ENCODE measurements at places on chromosomes 16 and 17.

DNA sequence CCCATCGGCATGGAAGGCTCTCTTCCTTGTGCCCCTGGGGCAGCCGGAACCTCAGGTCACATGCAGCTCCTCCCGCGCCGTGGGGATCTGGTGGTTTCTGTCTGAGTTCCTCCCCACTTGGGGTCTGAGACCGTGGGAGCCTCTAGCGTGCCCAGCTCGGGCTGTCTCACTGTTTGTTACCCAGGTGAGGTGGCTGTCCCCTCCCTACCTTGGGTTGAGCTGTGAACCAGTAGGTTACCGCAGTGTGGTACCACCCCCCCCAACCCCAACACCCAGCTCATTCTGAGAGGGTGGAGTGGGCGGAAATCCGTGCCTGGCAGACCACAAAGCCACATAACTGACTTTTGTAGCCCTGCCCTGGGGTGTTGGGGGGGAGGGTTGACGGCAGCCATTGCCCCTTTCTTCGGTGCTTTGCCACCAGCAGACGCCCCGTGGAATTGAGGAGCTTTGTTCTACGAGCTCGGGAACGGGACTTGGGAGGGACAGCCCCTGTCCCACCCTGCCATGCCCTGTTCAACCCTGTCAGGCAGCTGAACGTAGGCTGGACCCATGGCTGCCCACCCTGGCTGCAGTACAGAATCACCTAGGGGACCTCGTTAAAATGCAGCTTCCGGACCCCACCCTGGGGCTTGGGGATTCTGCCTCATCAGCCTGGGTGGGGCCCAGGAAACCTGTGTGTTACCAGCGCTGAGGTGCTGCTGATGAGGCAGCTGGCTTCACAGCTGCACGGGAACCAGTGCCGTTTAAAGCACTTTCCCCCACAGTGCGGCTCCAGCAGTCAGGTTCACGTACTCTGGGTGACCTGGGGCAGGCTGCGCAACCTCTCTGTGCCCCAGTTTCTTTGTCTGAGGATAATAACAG lies 18.5 kb downstream of the RAP1GAP2 start:
- peak; percentile 94 for DNase-seq

DNA sequence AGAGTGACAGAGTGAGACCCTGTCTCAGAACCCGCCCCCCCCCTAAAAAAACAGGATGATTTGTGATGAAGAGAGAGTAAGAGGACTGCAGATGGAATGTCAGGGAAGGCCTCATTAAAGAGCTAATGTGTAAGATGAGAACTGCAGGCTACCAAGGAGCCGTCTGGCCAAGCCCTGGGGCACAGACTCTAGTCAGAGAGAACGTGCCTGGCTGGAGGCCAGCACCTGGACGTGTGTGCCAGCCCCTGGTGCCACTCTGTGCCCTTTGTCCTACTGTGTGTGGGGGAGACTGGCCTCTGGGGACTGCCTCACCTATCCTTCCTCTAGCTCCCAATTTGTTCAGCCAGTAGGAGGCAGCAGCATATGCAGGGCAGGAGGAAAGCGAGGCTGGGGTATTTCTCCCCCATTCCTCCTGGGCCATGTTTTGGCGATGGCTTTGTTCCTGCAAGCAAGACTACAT lies 37.1 kb downstream of the KNOP1 start:
- no peak for DNase-seq

DNA sequence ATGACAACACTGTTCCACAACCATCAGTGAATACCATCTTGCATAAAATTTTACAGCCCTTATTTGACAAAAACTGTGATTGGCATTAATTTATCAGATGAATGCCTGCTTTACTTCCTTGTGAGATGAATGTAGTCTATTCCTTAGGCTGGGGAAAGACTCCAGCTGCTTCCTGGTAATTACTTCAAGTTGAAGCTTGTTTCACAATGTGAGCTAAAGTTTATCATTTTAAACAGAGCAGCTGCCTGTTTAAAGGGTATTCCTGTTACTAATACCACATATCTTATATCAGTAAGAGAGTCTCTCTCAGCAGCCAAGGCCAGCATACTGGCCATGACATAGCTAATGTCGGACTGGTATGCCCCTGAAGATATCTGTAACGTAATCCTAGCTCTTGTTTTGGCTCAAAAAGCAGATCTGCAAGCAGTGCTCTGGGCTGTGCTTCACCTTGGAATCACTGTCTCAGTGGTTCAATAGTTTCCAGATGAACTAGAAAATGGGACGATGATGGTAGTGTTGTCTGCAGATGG lies 13.2 kb upstream of the ARL2BP start:
- DNase-seq: no peak

DNA sequence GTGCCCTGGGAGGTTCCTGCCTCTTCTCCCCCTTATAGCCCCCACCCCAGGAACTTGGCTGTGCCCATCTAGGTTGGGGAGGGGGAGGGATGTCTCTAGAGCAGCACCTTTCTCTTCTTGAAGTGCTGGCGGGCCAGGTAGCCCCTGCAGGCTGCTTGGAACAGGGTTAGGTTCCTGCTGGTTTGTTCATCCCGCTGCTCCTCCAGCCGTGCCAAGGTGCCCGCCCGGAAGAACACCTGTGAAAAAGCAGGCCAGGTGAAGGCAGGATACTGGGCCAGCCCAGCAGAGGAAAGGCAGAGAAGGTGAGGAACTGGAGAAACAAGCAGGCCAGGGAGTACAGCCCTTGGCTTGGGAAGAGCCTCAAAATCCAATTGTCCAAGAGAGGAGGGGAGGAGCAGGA lies 56.6 kb downstream of the PIPOX start:
- no peak for DNase-seq

- no peak for DNase-seq
These were observed 3.0 kb upstream of the RMI2 start for GRCh38 chr16:11342021-11342855.

DNA sequence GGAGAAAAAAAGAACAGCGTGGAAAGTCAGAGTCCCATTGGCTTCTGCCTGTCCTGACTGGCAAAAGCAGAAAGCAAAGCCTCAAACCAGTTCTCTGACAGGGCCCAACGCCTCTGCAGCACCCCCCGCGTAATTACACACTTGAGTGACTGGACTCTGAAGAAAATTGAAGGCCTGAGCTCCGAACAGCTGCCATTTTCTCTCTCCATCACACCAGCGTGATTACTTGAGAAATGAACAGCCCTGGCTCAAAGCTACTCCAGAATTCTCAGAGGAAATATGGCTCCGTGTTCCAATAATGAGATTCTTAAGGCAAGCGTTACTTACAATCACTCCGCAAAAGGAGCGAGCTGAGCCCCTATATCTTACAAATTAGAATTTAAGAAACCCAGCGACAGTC lies 142.7 kb upstream of the C17orf78 start:
- DNase-seq: no peak

- no peak for DNase-seq
These were observed 2.2 kb downstream of the LMF1 start for GRCh38 chr16:968620-969019.

DNA sequence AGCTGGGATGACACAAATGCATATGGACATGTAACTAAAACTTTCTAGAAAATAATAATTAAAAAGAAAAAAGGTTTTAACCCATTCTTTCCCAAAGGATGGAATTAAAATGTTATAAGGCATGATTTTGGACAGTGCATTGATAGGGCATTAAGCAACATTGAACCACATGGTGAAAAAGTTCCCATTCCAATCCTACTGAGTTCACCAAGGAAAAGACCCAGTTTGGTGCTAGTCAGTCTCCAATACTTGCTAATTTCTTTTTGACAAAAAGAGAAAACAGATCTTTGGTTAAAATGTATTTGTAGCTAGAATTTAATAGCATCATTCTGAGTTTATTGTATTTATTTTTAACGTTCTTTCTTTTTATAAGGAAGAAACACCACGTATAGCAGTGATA lies 28.1 kb downstream of the EMP2 start:
- DNase-seq: no peak

GRCh38 chr16:27407133-27407532 lies 5.2 kb downstream of the IL21R start:
- DNase-seq: no peak

GRCh38 chr16:73412416-73412815 lies 364.5 kb upstream of the ZFHX3 start:
- DNase-seq: no peak

DNA sequence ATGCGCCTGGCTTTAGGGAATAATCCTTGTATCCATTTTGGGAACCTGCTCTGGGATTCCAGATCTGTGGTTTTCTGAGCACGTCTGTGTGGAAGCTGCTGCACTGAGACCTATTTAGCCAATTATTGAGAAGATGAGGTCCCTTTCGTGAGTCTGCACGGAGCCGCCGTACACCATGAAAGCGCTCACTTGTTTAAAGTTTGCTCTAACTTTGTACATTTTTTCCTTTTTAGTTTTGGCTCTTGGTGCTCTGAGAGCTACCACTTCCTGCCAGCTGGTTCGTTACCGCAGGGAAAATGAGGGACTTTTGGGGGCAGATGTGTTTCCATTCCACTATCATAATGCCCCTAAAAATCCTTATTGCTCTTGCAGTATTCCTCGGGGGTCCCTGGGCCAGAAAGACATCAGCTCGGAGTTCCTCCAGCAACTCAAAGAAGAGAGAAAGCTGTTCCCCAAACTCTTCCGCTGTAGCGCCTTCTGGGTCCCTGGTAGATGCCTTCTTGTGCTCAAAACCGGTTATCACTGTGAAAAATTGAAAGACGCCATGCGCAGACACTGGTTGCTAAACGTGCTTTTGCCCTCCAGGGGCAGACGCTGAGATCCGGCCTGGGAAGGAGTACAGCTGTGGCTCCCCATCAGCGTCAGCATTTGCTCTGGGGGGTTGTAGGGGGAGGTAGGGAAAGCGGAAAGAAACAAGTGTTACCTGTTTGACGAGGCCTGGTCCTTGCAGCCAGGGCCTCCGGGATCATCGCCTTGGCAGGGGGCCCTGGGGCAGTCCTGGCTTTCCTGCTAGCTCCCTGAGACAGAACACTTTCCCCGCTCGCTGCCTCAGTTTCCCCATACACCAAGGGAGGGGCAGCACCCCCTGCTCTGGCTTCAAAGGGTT lies 238.1 kb downstream of the MRTFB start:
- DNase-seq: no peak

GRCh38 chr16:1461146-1461545 lies 13.7 kb downstream of the CLCN7 start:
- no peak for DNase-seq

DNA sequence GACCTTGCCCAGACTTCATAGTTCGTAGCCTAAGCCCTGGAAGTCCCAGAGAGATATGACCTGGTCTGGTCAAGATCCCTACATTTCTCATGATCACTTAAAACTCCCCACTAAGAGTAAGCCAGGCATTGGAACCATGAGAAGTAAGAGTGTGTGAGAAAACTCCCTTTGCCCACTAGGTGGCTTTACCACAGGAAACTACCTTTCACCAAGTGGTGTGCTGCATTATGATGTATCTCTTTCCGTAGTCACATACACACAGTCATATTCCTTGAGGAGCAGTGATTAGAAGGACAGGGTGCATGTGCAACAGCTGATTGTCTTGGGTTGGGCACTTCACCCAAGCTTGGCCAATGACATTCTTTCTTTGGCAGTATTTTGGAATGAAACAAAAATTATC lies 639.3 kb downstream of the KCNJ2 start:
- no peak for DNase-seq

DNA sequence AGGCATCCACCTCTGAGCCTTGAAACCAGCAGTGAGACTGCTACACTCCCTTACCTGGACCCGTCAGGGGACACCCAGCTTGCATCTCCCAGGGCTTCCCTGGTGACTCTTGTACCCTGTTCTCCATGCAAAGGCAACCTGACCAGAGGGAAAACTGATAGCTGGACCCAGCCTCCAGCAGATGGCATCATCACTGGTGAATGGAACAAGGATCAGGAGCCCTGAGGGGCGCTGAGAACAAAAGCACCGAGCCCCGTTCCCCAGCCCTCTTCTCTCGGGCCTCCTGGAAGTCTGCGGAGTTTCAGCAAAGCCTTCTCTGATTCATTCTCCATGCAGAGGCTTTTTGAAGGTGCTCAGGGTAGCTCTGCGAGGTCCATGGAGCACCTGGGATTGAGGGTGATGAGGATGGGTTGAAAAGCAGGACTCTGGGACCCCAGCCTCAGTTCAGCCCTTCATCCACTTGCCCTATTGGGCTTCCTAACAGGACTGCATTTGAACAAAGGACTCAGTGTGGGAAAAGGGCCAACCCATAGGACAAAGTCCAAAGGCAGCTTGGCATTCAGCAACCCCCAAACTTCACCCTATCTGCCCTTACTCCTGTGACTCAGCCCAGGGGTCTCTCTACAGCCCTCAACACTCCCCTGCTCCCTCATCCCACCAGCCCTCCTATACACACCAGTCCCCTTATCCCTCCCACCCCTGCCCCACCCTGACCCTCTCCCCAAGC lies 45.0 kb upstream of the LHX1 start:
- DNase-seq: no peak

- DNase-seq: peak; percentile 14
These were observed 2.6 kb downstream of the CD300LB start for GRCh38 chr17:74528491-74529199.
